Glutamatergic neuron (in vitro differentiated cells): ENCODE measurements at places on chromosomes 1 and 21.

DNA sequence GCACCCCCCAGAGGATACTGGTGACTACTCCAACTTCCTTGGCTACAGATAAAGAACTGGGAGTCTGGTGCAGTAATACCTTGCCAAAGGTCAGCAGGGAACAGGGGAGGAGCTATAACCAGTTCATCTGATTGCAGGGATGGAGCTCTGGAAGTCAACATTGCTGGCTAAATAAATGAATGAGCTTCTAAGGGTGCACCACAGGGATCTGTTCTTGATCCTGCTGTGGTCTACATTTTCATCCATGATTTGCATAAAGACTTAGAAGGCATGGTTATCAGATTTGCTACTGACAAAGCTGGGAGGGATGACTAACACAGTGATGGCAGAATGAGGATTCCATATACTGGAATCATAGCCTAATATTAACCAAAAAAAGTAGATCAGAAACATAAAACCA is 18.3 kb downstream of the PLEKHA6 start:
- peaks cover 60% of the 10 kb centered on the region for H3K4me1 ChIP-seq
- H3K36me3 ChIP-seq = no peaks in the 10 kb centered on the region
- peaks cover 2% of the 10 kb centered on the region for H3K27me3 ChIP-seq
- peak overlapping the region; percentile 8 for H3K4me3 ChIP-seq
- H3K27ac ChIP-seq = no peak overlapping the region

DNA sequence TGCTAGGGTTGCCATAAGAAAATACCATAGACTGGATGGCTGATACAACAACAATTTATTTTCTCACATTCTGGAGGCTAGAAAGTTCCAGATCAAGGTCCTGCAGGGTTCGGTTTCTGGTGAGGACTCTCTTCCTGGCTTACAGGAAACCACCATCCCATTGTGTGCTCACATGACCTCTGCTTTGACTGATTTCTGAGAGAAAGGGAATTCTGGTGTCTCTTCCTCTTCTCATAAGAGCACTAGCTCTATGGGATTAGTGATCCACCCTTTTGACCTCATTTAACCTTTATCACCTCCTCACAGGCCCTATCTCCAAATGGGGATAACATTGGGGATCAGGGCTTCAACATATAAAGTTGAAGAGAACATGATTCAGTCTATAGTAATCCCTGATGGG is 47.5 kb downstream of the MRPL39 start:
- DNase-seq = no peak
- no peak overlapping the region for H3K4me3 ChIP-seq
- H3K27ac ChIP-seq = no peak overlapping the region
- H3K27me3 ChIP-seq = peaks cover 9% of the 10 kb centered on the region

DNA sequence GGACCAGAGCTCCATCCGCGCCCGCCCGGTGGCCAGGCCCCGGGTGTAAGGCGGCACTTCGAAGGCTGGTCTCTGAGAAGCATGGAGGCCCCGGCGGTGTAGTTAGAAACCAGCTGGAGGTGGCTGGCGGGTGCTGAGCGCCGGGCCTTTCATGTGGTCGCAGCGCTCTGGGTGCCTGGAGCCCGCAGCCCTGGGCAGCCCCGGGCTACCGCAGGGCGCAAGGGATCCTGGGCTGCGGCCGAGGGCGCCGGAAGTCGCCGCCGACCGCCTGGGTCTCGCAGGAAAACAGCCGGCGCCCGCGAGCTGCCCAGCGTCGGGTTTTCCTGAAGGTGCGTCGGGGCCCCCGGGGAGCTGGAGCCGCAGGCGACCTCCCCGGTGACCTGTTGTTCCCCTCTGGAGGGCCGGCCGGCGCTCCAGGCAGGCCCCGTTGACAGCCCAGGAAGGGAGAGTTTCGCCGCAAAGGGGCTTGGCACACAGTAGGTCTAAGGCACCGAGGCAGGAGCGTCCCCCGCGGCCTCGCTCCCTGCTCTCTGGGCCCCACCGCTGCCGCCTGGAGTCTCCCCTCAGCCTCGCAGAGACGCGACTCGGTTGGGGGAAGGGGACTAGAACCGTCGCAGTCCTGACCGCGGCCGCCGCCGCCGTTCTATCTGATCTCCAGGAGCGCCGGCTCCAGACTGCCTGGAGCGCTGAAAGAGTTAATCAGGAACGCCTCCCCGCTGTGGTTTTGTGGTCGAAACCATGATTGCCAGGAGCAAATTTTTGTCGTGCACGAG is 2.7 kb downstream of the GRHL3 start:
- peak overlapping the region; percentile 90 for H3K4me3 ChIP-seq
- H3K36me3 ChIP-seq = no peaks in the 10 kb centered on the region
- peaks cover 12% of the 10 kb centered on the region for H3K4me1 ChIP-seq
- peak; percentile 50 for DNase-seq

GRCh38 chr21:45436351-45437065 is 31.5 kb downstream of the COL18A1 start:
- H3K36me3 ChIP-seq = no peaks in the 10 kb centered on the region
- H3K27me3 ChIP-seq = peaks cover 3% of the 10 kb centered on the region
- no peaks in the 10 kb centered on the region for H3K4me1 ChIP-seq
- no peak for DNase-seq
- no peak overlapping the region for H3K27ac ChIP-seq

GRCh38 chr21:28636752-28637691 is 355.7 kb downstream of the LTN1 start:
- H3K36me3 ChIP-seq = no peaks in the 10 kb centered on the region
- H3K4me3 ChIP-seq = no peak overlapping the region
- DNase-seq = no peak
- H3K4me1 ChIP-seq = no peaks in the 10 kb centered on the region
- H3K27me3 ChIP-seq = no peaks in the 10 kb centered on the region
- H3K27ac ChIP-seq = no peak overlapping the region

- peak overlapping the region; percentile 90 for H3K27ac ChIP-seq
- H3K36me3 ChIP-seq = no peaks in the 10 kb centered on the region
- H3K4me3 ChIP-seq = peak overlapping the region; percentile 63
Observed at GRCh38 chr1:44422161-44422560, 17.1 kb downstream of the RNF220 start.

DNA sequence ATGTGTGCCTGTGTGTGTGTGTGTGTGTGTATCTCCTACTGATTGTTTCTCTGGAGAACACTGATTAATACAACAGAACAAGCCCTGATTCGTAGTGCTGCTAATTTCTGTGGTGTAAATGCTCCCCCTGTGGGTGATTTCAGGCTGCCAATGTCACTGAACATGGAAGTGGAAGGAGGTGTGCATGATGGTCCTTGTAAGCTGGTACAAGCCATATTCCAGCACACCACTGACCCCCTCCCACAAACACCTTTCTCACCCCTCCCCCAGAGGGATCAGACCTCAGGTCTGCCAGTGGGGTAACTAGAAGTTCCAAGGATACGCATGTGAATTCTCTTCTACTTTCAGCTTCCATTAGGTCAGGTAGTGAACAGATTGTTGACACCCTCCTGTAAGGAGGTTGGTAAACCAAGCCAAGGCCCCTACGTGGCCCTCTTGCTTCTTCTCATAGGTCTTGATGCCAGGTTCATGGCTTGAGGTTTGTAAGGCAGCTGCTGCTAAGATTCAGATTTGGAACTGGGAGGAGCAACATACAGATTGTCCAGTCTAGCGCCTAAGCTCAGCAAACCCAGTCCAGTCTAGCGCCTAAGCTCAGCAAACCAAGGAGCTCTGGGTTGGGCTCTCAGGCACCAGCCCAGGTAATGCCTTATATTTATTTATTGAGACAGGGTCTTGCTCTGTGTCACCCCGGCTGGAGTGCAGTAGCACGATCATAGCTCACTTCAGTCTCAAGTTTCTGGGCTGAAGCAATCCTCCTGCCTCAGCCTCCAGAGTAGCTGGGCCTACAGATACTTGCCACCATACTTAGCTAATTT is 38.7 kb downstream of the DHCR24 start:
- DNase-seq = no peak
- H3K27me3 ChIP-seq = peaks cover 4% of the 10 kb centered on the region
- no peak overlapping the region for H3K4me3 ChIP-seq
- H3K27ac ChIP-seq = no peak overlapping the region
- no peaks in the 10 kb centered on the region for H3K4me1 ChIP-seq

GRCh38 chr1:225597926-225598575 is 54.9 kb downstream of the ENAH start:
- peaks cover 31% of the 10 kb centered on the region for H3K4me1 ChIP-seq
- no peak for DNase-seq
- H3K27ac ChIP-seq = peak overlapping the region; percentile 26
- H3K4me3 ChIP-seq = no peak overlapping the region
- H3K27me3 ChIP-seq = no peaks in the 10 kb centered on the region

DNA sequence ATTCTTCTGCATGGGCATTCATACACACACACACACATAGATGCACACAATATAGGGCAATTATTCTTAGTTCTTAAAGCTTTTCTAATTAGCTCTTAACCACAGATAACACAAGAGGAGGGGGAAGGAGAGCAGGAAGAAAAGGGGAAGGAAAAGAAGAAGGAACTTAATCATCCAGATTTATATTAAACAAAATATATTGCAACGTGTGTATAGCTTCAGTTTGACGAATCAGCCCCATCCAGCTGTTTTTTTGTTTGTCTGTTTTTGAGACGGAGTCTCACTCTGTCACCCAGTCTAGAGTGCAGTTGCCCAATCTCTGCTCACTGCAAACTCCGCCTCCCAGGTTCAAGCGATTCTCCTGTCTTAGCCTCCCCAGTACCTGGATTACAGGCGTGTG is 21.7 kb upstream of the ANKRD13C start:
- no peaks in the 10 kb centered on the region for H3K36me3 ChIP-seq
- H3K27me3 ChIP-seq = no peaks in the 10 kb centered on the region
- H3K27ac ChIP-seq = no peak overlapping the region
- no peak overlapping the region for H3K4me3 ChIP-seq

DNA sequence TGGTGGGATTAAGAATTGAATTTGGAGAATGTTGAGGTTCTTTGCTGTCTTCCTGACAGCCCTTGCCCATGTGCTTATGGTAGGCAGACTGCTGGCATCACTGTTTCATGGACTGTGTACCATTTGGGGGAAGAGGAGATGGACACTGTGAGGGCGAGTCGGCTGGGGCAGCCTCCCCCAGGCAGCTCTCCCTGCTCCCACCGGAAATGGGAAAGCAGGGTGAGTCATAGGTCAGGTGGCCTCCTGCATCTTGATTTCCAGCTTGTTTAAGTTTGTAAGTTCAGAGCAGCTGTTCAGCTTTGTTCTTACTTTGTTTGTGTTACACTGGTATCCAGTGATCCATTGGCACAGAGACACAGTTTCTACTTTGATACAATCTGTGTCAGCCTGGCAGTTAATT is 87.2 kb upstream of the CNIH3 start:
- H3K36me3 ChIP-seq = no peaks in the 10 kb centered on the region
- peaks cover 5% of the 10 kb centered on the region for H3K4me1 ChIP-seq
- no peaks in the 10 kb centered on the region for H3K27me3 ChIP-seq
